ENCODE measurements at places on chromosomes 12 and 14.

GRCh38 chr14:100828031-100828769 is 2.3 kb downstream of the MEG3 start:
- DNase-seq: no peak

DNA sequence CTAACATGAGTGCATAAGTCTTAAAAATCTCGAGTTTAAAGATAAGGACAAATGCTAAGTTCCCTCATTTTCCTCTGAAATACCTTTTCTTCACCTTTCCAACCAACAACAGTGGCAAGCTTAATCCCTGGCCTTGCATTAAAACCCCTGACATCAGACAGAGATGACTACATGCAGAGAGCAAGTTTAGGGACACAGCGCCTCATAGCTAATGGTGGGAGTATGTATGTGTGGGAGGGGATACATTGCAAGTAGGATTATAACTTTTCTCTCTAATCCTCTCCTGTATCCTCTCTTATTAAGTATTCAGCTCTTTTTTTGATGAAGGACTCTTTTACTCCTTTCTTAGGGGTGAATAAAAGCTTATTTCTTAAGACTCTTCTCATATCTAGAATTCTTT is 547.1 kb downstream of the CCER1 start:
- DNase-seq: no peak

- DNase-seq: no peak
Observed at GRCh38 chr12:102601621-102602020, 121.3 kb upstream of the IGF1 start.

DNA sequence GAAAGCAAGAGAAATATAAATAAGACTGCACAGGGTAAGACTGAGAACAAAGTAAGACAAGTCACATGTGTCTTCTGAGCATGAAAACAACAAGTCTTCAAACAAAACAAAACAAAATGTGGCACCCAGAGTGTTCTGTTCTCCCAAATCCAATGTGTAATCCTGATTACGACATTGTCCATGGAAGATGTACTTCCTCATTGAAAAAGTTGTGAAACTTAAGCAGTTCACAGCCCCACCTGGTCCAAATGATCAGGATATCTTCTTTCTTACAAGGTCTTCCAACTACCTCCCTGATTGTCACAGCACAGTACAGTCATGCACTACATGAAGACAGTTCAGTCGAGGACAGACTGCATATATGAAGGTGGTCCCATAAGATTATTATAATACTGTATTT is 23.3 kb upstream of the NEK9 start:
- no peak for DNase-seq

DNA sequence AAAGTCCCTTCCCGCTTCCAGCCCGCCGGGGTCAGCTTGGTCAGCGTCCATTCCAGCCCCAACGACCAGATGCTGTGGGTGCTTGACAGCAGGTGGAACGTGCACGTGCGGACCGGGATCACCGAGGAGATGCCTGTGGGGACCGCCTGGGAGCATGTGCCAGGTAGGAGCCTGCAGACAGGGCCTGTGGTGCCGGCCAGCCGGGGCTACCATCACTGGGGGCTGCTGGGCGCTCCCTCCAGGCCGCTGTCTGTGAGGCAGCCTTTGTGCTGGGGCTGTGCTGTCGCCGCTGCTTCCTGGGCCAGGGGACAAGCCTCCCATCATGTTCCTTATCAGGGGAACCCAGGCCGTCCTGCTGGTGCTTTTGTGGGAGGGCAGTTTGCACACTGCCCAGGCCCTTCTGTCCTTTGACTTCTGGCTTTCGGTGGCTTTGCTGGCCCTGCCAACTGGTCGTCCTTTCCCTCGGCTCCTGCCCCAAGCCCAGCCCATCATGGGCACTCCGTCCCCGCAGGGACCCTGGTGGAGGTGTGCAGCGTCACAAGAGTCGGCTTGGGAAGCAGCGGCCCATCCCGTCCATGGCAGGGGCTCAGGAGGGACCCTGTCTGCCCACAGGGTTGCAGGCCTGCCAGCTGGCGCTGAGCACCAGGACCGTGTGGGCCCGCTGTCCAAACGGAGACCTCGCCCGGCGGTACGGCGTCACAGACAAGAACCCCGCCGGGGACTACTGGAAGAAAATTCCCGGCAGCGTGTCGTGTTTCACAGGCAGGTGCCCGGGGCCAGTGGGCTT is 12.4 kb downstream of the ANKRD9 start:
- DNase-seq: no peak

All from Panc1 (cell line).